Stimulated activated CD4-positive, alpha-beta T cell treated with anti-CD3 and anti-CD28 coated beads, Interleukin-1b, Interleukin-23, amount 100 ng/mL, for 48 hours (primary cell): ENCODE measurements at places on chromosomes 3 and 15.

GRCh38 chr15:90338532-90338931 lies 13.6 kb upstream of the ZNF774 start:
- DNase-seq = no peak

GRCh38 chr3:179697736-179698332 lies 45.0 kb downstream of the USP13 start:
- DNase-seq = no peak

- no peak for DNase-seq
Measured at GRCh38 chr3:127182431-127182830, 10.5 kb upstream of the PRR23E start.

DNA sequence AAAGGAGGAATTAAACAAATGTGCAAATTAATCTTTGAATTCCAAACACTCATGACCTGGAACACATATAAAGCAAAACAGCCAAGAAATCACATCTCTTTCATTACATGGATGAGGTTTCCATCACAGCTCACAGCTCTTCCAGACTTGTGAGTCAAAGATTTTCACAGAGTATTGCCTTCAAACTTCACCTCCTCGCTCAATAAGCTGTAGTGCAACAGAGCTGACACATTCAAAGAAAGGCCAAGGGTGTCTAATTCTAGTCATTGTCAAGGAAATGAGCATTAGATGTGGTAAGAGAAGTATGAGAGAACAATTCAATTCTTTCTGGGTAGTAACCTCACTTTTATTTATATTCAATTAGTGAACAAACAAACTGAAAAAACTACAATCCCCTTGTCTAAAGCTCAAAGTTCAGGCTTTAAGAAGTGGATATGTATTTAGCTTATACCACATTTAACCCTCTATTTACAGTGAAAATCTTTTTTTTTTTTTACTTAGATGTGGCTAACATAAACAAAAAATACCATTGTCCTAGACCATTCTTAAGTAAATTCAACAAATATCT lies 11.9 kb downstream of the WDR72 start:
- no peak for DNase-seq

- no peak for DNase-seq
Measured at GRCh38 chr3:66432767-66433521, 67.9 kb downstream of the LRIG1 start.

DNA sequence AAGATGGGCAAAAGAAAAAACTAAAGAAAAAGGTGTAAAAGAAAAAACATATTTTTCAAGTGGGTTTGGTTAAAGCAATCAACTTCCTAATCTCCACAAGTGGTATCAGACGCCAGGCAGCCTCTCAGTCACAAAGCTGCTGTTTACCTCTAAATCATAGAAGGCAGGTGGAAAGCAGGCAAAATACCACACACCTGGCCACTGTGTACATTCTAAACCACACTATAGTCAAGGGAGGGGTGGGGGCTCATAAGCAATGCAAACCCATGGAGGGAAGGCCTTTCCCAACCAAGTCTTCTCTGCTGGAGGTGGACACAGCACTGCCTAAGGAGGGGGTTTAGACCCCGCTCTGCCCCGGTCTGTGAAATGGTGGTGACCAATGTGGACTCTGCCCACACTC lies 50.4 kb downstream of the MCF2L2 start:
- DNase-seq = no peak

DNA sequence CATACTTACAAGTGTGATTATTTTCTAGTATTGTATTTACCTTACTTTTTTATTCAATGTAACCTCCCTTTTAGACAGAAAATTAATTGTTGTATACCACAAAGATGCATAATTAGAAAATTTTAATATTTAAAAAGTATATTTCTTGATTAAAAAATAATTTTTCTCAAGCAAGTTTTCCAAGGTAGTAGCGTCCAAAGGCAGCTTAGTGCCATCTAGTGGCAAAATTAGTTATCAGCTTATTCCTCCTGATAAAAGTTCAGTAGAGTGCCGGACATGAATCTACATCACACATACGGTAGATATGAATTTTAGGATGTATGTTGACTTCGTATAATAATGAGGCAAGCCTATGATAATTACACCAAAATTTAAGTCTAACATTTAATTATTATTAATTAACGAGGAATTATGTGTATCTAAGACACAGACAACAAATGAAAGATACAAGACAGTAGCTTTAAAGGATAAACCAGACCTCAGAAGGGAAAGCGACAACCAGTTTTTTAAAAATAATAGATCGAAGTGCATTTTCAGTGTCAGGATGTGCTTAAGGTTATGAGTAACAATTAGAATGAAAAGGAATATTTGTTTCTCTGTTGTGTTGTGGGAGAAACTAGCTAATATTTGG lies 405.9 kb downstream of the ROBO1 start:
- DNase-seq = no peak

DNA sequence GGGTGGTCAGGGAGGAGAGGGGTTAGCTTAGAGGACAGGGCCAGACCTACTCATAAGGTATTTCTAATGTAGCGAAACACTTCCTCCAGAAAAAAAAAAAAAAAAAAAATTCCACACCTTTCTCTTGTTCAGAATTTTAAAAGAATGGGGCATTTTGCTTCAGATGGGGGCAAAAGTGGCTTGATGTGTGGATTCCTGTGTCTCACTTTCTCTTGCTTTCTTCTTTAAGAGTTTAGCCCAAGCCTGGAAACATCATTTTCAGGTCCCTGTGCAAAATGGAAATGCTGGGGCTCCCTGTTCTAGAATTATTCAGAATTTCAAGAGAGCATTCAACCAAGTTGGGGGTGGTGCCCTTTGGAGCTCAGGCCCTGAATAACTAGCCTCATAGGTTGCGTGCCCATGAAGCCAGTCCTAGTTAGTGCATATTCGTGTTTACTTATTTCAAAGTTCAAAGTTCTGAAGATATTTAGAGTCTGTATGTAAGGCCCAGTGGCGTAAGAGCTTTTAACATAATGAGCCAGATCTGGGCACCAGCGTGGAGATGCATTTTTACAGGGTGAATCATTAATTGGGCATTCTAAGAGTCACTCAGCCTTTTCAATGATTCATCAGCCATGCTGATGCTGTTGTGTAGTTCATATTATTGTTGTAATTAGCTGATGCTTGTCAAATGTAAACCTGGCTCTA lies 104.5 kb downstream of the RPLP1 start:
- DNase-seq = no peak

DNA sequence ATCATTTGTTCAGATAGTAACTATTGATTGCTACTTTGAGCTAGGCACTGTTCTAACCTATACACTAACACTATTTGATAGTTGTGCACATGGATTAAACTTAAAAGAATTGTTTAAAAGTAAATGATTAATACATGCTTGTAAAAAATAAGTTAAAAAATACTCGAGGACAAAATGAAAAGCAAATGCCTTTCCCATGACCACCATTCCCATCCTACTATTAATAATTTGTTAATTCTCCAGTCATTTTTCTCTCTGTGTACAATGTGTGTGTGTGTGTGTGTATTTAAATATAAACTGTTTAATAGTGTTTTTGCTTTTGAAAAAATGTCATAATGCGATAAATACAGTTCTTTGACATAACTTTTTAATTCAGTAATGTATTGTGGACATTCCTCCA lies 78.7 kb upstream of the KCNMB2 start:
- no peak for DNase-seq

DNA sequence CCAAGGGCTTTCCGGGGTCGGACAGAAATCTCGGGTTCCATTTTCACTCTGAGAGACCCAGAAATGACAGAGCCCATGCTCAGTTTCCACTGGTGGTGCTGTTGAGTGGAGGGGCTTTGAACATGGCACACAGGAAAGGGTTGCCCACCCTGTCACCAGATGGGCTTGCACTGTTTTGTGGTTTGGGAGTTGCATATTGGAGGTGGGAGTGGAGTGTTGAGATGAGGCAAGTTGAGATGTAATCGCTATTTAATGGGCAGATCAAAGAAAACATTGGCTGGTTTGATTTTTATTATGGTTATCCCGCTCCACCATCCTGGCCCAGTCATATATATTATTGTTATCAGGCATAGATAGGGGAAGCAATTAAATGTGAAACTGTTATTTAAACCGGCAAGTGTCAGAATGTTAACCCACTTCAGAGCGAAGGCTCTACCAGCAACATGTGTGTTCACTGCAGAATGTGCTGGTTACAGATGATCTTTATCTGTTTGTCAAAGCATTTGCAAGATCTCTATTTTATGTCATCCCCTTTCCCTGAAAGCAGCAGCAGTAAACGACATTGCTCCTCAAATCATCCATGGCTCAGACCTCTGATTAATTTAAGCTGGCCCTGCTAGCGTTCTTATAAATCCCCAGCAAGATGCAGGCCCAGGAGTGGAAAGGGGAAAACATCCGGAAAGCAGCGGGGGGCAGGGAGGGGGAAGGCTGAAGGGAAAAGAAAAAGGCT lies 58.3 kb upstream of the TSEN2 start:
- no peak for DNase-seq

GRCh38 chr3:42666577-42666998 lies 13.1 kb downstream of the ZBTB47 start:
- no peak for DNase-seq

GRCh38 chr3:150194957-150195356 lies 213.1 kb upstream of the TSC22D2 start:
- DNase-seq = no peak

DNA sequence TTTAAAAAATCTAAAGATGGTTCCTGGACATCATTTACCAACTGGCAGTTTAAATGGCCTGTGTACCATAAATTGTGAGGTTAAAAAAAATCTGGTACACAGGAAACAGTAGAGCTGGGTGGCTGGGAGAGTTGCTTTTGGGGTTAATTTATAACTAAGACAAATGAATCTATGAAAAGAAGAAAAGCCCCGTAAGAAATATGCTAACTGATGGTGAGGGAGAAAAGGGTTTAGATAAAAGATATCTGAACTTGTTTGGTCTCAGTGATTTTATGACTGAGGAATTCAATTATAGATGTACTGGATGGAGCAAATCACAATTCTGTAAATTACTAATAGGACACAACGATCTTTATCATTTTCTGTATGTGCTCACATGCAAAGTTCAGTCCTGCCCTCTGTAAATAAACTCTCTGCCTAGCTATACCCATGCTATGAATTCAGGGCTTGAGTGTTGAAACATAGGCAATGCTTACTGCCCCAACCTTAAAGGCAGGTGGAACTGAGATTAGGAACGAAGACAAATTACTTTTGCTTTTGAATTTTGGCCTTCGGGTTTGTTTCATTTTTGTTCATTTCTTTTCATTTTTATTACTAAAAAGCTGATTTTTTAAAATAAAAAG lies 28.0 kb downstream of the PPARG start:
- DNase-seq = no peak

- DNase-seq = no peak
Measured at GRCh38 chr3:66236281-66236680, 15.5 kb downstream of the SLC25A26 start.

- DNase-seq = no peak
Measured at GRCh38 chr3:183485093-183485492, 56.7 kb upstream of the MCF2L2 start.

DNA sequence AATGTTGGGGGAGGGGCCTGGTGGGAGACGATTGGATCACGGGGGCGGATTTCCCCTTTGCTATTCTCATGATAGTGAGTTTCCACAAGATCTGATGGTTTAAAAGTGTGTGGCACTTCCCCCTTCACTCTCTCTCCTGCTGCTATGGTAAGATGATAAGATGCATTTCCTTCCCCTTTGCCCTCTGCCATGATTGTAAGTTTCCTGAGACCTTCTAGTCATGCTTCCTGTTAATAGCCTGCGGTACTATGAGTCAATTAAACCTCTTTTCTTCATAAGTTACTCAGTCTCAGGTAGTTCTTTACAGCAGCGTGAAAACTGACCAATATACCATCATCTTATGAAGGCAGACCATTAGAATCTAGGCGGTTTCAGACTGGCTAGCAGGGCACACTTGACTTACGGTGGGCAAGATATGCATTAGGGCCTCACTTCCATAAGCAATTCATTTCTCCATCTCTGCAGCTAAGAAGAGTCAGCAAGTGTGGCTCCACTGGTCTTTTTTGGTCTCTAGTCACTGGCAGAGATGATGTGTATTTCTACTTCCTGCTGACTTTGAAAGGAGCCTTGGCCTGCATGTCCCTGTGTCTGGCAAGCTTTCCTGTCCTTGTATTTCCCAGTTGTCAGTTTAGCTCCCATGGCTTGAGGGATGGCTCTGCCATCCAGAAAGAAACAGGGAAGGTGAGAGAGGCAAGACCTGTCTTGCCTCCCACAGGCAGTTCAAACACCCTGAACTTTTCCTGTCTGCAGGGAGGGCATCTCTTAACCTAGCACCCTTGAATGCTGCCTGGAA lies 109.0 kb upstream of the ADAMTS9 start:
- no peak for DNase-seq

GRCh38 chr15:53072077-53072476 lies 281.9 kb upstream of the ONECUT1 start:
- peak; percentile 3 for DNase-seq

DNA sequence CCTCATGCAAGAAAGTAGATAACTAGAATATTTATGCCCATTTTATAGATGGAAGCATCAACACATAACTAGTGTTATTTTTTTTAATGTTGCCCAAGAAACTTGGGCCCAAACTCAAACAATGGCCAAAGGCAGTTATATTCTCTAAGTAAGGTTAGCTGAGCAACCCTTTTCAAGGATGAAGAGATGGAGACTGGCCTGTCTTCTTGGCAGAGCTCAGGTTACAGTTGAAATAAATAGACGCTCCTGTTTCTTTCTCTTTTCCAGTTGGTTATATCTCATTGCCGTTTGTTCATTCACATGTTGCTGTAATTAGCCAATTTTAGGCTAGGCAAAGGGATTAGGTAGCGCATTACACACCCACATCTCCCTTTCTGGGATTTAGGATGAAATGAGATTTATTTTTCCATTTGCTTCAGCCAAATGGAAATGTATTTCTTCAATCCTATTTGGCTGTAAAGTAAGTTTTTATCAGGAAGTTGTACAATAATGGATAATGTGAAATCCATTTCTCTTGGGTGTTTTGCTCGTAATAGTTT lies 93.2 kb downstream of the CMSS1 start:
- DNase-seq = no peak

DNA sequence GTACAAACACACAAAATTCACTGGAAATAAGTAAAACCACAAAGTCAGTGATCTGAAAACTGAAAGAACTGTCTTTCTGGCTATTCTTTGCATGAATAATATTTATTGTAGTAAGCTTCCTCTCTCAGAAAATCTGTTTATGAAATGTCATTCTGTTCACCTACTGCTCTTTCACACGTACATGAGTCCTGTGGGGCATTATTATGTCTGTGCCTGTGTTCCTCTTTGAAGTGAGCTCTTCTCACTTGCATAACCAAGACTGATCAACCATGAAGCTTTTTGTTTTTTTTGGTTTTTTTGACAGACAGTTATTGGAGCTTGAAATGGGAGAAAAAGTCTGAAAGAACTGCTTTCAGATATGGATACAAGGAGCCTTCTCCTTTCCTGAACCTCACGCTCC lies 195.8 kb downstream of the PLCH1 start:
- no peak for DNase-seq

DNA sequence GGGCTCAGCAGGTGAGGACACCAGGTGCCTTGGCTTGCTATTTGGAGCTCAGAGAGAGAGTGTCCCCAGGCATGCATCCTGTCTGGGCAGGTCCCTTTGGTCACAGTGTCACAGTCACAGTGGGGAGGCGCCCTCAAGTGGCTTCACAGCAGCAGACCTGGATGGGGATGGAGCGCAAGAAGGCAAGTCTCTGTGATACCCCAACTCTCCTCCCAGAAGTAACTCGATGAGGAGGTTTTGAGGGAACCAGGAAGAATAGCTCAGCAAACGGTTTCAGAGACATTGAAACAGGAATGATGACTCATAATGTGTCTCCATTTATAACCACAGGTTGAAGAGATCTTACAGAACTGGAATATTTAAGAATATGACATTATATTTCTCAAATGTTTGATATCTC lies 66.5 kb upstream of the SH3GL3 start:
- peak; percentile 33 for DNase-seq
